Fibroblast of skin of back (primary cell): ENCODE measurements at places on chromosomes 1 and 21.

DNA sequence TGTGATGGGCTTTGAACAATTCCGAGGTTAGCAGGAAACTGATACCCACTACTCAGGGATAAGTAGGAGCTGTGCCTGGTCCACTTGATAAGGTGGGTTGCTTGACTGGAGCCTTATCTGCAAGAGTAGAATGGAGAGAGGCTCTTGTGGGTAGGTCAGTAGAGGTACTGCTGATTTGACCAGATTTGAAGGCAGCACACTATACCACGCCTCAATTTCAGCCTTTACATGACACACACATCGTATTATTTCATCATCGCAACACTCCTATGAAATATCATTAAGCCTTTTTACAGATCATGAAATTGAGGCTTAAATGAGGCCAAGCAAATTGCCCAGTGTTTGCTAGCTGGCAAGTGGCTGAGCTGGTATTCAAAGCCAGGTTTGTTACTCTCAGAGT lies 69.6 kb downstream of the KCNJ15 start:
- no peak for DNase-seq

DNA sequence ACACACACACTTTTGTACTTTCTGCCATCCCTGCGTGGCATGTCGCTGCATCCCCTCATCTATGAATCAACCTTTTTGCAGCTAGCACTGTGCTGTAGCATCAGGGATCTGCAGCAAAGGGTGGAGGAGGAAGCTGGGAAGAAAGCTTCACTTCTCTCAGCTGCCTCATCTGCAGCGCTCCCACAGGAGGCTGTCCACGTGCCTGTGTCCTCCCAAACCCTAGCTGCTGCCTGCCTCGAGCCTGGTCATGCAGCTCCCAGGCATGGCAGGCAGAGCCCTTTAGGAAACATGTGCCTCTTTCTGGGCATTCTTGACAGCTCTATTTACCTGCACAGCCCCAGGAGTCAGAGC lies 262.1 kb upstream of the SGIP1 start:
- DNase-seq, result peak; percentile 58

- DNase-seq, result no peak
Measured at GRCh38 chr1:110450929-110451328, at the start of gene PROK1. Gene PROK1, plus strand, starts transcription at chr1:110451149. Its CDS starts 68 bp downstream, at chr1:110451217.

- peak; percentile 55 for DNase-seq
Measured at GRCh38 chr1:118338936-118339335, 153.9 kb upstream of the SPAG17 start.

DNA sequence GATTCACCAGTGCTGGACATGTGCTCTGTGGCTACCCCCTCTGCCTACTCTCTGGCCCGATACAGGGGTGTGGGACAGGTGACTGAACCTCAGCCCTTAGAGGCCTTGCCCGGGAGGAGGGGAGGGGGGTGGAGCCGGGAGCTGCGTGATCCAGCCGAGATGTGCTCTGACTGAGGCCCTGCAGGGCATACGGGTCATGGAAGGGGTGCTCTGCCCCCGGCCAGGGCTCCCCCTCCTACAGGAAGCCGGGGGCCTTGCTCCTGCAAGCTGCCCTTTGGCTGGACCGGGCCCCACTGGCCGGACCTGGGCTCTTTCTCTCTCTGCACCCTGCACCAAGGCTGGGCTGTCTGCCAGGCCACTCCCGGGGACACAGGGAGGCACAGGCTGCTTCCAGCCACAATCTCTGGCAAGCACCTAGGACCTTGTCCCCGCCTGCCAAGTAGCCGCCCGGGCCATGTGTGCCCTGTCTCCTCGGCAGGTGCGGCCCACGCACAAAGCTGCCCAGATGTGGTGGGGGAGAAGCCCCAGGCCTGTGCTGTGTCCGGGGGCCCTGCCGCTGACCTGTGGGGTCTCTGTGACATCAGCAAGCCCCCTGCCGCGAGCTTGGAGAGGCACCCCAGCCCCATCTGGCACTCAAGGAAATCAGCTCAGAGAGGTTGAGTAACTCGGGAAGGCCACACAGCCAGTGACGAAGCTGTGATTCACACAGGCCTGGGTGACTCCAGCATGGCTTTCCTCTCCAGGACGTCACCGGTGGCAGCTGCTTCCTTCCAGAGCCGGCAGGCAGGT lies 1.5 kb downstream of the SCNN1D start:
- no peak for DNase-seq

GRCh38 chr1:92795166-92795565 lies 10.3 kb upstream of the EVI5 start:
- DNase-seq, result peak; percentile 74

DNA sequence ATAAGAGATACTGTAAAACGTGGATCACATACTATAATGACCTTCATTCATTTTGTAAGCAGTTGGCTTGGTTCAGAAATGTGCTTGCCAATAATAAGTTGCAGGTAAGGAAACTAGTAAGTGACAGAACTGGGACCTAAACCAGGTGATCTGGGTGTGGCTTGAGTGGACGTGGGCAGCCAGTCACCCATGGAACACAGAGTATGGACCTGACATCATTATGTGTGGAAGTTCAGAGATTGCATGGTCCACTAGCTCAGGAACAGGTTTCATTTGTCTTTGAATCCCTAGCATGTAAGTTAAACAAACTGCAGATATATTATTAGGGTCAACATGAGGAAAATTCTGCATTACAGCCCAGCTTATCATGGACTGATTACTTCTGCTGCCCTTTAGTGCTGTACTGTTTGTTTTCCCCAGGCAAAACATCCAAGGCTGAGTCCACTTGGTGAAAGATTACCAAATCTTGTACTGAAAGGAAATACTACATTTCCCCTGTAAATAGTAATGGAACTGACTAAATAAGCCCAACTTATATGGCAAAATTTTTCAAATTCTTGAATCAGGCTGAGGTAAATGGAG lies 327.3 kb upstream of the SGIP1 start:
- DNase-seq, result no peak

DNA sequence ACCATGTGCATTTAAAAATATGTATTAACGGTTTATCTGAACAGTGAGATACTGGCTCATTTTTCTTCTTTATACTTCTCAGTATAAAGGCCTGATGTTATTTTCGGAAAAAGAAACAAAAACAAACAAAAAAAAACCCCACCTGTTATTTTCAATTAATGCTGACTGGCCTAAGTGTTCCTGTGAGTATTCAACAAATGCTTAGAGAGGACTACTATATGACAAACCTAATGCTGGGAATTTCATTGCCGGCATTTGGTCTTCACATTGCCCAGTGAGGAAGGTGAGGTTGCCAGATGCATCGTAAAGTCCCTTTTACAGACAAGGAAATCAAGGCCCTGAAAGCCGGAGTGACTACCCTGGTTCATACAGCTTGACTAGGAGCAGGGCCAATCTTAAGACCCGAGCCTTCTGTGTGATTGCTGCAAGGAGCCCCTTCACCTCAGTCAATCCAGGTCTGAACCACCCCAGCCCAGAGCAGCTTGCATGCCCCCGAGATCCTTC lies 599 bp downstream of the MRPL24 start:
- no peak for DNase-seq

DNA sequence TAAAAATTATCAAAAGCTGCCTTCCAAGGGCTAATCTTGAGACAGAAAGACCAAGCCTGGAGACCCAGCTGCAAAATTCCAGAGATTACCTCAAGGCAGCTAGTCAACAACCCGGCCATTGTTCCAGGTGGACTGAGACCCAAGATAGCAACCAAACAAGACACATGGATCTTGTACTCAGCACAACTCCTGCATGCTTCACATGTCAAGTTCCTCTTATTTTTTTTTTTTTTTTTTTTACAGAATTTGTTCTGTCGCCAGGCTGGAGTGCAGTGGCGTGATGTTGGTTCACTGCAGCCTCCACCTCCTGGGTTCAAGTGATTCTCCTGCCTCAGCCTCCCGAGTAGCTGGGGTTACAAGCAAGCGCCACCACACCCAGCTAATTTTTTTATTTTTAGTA lies 40.1 kb downstream of the CD2 start:
- DNase-seq, result no peak

DNA sequence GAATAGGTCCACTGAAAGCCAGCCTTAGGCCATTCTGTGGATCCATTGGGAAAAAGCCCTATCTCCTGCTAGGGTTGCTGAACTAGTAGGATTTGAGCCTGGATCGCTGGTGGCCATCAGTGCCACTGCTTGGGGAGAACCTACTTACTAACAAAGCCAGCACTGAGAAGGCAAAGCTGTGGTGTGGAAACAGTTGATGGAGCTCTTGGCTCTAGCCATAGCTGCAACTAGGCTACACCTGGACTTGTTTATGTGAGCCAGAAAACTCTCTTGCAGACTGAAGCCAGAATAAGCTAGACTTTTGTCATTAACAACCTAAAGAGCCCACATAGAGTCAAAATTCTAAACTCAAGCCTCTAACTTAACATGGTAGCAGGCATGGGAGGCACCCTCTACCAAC lies 20.7 kb downstream of the DAB1 start:
- DNase-seq, result no peak

DNA sequence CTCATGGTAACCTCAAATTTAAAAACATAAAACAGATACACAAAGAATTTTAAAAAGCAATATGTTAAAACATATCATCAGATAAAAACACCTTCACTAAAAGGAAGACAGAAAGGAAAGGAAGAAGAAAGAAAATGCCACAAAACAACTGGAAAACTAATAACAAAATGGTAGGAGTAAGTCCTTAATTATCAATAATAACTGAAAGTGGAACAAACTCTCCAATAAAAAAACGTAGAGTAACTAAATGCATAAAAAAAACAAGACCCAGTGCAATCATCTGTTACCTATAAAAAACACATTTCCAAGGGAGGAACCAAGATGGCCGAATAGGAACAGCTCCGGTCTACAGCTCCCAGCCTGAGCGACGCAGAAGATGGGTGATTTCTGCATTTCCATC lies 47.1 kb upstream of the ACADM start:
- no peak for DNase-seq
